ENCODE measurements at places on chromosomes 16 and 17.

DNA sequence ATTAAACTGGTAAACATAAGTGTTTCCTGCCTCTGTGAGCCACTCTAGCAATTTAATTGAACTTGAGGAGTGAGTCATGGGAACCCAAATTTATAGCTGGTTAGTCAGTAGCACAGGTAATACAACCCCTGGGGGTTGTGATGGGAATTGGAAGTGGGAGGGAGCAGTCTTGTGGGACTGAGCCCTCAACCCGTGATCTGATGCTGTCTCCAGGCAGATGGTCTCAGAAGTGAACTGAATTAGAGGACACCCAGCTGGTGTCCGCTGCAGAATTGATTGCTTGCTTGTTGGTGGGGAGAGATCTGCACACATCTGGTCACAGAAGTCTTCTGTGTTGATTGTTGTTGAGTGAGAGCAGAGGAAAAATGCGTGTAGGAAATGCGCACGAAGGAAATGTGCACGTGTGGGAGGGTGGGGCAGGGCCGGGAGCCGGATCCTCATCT is 7.7 kb upstream of the ST6GALNAC2 start:
- no peak for DNase-seq

DNA sequence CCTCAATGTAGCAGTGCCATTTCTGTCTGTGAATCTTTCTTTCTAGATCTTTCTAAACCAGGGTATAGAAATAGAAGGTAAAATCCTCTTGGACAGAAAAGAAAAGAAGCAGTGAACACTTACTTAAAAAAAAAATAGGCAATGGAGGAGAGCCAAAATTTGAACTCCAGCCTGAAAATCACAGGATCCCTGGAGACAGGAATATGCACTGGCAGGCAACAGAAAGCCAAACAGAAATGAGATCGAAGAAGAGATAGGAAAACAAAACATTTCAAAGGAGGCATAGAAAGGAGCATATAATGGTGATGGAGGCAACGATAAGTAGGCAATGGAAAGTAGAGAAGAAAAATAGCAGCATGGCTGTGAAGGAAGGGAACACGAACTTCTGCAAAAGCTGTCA is 253.7 kb upstream of the HSBP1 start:
- DNase-seq, result no peak

DNA sequence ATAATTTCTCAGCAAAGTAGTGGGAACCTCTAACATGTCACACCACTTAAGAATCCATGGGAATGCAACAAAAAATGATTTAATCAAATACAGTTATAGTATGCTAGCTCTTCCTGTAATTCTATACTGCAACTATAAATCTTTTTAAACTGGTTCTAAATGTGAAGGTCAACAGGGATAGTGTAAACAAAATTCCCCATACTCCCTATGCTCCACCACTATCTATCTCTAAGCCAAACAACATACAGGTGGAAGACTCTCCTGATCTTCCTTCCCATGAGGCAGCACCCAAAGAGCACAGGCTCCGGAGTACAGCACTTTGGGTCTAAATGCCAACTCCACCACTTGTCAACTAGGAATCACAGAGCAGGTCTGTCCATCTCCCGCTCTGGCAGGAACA is 4.4 kb downstream of the XPO6 start:
- DNase-seq, result no peak

DNA sequence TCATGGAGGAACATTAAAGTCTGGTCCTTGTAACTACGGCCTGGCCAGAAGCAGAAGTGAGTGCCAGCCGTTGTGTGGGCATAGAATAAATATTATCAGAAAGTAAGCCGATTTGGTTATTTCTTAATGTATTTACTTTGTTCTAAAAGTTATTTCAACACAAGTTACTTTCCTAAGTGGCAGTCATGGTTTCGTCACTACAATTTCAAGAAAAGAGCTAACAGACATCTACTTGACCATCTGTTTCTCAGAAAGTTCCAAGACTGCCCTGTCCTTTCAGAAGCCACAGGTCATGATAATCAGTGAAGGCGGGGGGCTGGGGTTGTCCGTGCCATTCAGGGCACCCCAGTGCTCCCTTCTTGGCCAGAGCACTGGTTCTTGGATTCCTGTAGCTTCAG is 14.9 kb upstream of the FASN start:
- no peak for DNase-seq

GRCh38 chr17:44607836-44608690 is 48.2 kb upstream of the MEIOC start:
- DNase-seq, result no peak

- no peak for DNase-seq
These were observed 34.8 kb upstream of the NDRG4 start for GRCh38 chr16:58464916-58465731.

DNA sequence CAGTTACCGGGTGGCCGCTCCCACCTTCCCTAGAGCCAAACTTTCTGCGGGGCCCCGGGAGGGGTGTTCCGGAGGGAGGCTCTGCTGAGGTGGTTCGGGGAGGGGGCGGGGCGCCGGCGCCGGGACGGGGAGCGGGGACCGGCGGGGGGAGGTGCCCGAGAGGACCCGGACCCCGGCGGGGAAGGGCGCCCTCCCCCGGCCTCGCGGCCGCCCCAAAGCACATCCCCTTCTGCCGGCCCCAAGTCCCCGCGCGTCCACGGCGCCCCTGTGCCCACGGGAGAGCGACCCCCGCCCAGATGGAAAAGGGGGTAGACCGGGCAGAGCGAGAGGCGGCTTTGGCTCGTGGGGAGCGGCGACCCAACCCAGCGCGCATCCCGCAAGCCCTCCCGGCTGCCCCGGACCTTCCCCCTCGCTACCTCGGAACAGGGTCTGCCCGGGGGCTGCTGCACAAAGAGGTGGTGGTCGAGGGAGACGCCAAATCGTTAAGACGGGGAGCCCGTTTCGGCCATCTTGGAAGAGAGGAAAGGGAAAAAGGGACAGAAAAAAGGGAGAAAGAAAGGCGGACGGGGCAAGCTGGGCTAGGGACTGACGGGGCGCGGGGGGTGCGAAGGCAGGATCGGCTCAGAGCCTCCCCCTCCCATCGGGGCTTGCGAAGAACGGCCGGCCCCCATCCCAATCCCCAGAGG is 530 bp downstream of the PCGF2 start:
- DNase-seq, result no peak
